ENCODE measurements at places on chromosomes 2 and 18.

GRCh38 chr2:2097549-2097948 is 233.5 kb downstream of the MYT1L start:
- DNase-seq = no peak

- DNase-seq = no peak
Observed at GRCh38 chr18:21602299-21602587, 1.7 kb upstream of the ESCO1 start.

DNA sequence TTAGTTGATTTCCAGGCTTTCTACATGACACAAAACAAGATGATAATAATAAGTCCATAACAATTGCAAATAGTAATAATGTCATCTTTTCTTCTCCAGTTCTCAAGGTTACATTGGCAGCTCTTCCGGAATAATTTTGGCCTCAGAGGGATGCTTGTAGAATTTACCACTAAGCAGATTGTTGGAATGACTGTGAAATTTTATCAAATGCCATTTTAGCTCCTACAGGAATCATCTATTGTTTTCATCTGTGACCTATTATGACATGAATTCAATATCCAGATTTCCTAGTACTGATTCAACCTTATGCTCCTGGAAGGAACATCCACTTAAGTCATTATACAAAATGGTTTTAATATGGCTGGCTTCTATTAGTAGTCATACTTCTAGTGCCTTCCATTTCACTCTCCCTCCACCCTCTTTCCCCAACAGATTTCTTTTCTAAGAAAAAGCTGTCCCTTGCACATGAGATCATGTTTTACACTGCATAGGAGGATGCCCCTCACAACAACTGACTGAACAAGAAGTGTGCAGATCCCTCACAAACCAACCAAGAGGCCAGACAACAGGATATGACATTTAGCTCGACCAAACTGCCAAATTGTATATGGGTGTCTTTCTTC is 200.0 kb downstream of the DNER start:
- DNase-seq = no peak

DNA sequence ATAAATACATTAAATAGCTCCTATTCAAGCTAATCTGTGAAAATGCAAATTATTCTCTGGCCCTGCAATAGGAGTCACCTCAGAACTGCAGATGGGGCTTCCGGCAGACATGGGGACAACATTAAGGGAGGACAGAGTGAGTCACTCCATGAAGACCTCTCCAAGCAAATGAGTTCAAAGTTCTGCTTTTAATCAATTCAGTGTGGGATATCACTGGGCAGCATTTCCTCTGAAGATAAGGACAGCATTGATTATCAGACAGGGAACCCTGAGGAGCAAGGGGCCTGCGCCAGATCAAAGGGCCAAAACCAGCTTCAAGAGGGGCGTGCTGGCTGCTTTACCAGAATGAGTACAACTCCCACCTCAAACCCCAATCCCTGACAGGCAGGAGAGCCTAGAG is 356.9 kb upstream of the KLHL29 start:
- no peak for DNase-seq

DNA sequence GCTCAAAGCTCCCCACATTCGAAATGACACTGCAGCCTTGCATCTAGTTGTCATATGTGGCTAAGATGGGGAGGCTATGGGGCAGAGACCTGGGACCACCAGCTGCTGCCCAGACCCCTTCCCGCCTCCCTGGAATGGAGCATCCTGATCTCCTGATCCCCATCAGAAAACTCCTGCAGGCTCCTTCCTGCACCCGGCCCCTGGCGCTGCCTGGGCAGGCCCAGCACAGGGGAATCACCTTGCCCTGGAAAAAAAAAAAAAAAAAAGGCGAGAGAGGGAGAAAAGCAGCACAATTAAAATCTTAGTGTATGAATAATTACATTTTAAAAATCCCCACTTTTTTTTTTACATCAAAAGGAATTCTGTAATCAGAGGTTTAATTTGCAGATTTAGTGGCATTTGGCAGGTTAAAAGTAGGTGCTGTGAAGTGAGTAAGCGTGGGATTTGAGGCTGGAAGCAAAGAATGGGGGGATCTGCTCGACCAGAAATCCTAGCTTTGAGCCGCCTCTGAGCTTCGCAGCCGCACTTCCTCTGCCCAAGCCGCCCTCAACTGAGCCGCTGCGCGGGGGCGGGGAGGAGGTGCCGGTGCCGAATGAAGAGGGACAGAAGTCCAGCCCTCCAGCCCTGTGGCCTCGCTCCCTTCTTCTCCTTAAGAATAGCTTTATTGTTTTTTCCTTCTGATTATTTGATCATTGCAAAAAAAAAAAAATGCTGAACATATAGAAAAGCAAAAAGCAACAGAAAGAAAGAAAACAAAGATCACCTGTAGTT is 30.0 kb downstream of the THNSL2 start:
- peak; percentile 6 for DNase-seq

GRCh38 chr2:236179236-236180075 is 11.3 kb upstream of the GBX2 start:
- DNase-seq = peak; percentile 58

DNA sequence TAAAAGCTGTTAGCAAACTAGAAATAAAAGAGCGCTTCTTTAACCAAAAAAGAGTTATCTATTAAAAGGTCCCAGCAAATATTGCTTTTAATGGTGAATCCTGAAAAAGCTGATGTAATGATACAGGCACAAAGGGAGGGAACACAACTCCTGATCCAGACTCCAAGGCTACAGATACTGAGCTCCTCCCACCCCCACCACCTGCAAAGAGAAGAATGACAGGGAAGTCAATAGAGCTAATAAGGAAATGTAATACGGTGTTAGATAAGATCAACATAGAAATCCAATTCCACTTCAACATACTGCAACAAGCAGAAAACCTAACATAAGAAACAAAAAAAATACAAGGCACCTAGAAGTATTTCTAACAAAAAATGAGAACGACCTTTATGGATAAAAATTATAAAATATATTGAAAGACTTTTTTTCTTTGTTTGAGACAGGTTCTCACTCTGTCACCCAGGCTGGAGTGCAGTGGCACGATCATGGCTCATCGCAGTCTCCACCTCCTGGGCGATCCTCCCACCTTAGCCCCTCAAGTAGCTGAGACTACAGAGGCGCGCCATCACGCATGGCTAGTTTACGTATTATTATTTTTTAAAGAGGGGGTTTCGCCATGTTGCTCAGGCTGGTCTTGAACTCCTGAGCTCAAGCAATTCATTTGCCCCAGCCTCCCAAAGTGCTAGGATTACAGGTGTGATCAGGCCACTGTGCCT is 192.2 kb downstream of the HDAC4 start:
- no peak for DNase-seq
